ENCODE measurements at places on chromosomes 7 and 10.

GRCh38 chr10:24324651-24325050 is 115.7 kb downstream of the KIAA1217 start:
- DNase-seq = no peak

DNA sequence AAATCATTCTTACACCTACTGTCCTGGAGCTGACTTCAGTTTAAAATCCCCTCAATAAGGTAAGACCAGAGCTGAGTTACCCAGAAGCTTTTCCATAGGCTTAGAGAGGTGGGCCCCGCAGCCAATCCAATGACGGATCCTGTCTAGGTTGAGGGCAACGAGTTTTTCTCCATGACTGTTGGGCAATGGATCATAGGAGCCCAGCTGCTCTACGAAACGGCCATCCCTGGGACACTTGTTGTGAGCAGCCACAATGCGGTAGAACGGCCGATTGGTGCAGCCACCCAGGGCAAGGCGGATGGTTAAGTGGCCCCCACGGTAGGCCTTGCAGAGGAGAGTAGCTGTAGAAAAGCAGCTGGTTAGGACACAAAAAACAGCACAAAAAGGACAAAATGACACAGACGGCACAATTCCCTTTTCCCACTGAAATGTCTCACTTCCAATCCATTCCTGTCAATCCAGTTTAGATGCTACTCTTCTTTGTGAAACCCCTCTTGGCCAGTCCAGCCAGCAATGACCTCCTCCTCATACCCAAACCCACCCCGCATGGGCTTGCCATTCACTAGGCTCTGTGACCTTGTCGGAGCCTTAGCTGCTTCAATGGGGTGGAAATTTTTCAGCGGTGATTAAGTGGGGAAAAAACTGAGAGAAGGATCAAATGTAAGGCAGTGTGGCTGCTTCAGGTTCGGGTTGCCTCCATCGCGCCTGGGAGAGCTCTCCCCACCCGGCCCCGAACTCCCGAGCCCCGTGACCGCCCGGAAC is 580 bp downstream of the MRPS16 start:
- peak; percentile 11 for DNase-seq

DNA sequence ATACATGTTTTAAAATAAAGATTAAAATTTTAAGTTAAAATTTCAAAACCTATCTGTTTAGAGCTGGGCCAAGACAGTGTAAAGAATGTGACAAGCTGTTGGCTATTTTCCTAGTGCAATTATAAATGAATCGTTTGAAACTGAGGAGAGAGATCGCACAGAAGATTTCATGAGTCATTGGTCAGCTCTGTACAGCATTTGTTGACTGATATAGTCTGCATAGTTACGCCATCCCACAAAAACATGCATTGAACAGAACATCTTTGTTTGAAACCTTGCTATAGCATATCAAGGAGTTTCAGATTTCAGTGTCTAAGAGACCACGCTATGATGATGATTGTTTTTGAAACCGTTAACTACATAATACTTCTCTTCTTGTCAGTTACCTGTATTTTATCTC is 1.3 kb upstream of the C10orf67 start:
- DNase-seq = no peak

DNA sequence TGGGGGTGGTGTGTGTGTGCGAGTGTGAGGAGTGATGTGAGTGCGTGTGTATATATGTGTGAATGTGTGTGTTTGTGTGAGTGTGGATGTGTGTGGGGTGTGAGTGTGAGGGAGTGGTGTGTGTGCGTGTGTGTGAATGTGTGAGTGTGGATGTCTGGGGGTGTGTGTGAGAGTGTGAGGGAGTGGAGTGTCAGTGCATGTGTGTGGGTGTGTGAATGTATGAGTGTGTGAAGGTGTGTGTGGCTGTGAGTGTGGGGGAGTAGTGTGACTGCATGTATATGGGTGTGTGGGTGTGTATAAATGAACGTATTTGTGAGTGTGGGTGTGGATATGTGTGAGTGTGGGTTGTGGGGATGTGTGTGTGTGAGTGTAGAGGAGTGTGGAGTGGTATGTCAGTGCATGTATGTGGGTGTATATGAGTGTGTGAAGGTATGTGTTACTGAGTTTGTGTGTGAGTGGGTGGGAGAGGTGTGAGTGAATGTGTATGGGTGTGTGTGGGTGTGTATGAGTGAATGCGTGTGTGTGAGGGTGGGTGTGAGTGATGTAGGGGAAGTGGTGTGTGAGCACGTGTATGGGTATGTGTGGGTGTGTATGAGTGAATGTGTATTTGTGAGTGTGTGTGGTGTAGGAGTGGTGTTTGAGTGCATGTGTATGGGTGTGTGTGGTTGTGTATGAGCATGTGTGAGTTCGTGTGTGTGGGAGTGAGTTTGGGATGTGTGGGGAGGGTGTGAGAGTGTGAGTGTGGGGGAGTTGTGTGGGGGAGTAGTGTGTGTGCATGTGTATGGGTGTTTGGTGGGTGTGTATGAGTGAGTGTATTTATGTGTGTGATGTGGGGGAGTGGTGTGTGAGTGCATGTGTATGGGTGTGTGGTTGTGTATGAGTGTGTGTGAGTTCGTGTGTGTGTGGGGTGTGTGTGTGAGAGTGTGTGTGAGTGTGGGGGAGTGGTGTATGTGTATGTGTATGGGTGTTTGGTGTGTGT is 28.5 kb upstream of the NUB1 start:
- DNase-seq = no peak
